ENCODE measurements at places on chromosomes 16 and 17.

- DNase-seq = no peak
Measured at GRCh38 chr17:59753522-59754467, 46.3 kb downstream of the VMP1 start.

DNA sequence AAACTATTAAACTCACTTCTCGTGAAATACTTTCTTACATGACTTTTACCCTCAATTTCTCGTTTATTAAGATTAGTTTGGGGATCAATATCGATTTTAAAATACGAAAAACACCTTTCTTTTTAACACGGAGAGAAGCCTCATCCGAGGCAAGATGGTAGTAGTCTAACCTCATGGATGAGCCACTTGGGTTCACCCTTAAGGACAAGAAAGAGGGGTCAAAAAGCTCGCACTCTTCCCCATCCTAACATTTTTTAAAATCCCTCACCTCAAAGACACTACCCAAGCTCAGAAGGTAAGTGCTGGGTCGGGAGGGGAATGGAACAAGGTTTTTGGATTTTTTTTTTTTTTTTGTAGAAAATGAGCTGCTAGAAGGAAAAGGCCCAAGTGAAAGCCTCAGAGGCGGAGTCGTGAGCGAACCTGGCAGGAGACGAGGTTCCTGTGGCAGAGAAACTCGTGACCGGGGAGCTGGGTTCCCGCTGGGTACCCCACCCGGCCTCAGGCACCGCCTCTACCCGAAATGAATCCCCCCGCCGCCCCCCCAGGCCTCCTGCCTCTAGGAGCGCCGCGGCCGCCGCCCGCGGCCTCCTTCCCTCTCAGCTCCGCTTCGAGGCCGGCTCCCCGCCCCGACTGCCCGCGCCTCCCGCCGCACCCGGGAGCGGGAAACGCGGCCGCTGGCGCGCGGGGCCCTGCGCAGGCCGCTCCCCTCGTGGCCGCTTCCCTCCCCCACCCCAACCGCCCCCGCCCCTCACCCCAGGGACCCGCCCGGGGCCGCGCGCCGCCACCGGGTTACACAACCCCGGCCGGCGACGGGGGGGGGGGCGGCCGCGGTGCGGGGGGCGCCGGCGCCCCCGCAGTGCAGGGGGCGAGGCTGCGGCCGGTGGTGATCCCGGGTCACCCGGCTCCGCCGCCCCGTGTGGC, 1.6 kb downstream of the NUFIP2 start:
- DNase-seq = peak; percentile 55

DNA sequence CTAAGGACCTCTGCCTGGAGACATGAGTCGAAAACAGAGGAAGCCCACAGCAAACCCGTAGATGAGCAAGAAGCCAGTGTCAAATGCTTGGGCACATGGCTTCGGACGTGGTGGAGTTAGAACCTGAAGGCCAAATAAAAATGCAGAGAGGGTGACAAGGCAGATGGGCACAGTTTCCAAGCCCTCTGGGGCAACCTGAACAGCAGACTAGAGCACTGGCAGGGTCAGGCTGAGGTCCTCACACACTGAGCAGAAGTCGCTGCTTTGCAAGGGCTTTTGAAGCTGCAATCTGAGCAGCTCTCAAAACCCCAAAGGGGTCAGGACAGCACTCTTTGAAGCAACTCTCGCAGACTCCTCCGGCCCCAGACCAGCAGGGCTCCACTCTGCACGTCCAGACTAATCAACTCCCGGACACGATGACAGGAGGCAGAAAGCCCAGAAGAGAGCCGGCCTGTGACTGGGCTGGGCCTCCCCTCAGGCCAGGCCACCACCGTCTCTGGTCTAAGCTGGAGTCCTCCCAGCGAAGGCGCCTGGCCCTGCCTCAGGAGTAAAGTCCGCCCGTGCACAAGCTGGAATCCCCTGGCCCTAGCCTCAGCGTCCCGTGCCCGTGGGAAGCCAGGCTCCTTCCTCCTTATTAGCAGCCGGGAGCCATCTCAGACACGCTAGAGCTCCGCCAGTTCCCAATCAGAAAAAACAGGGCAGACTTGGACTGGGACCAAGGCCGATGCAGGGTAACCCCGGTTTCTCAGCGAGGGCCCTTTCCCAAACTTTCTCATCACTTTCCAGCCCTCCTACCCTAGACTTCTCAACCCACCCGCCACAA, 924 bp downstream of the SMARCD2 start:
- no peak for DNase-seq

DNA sequence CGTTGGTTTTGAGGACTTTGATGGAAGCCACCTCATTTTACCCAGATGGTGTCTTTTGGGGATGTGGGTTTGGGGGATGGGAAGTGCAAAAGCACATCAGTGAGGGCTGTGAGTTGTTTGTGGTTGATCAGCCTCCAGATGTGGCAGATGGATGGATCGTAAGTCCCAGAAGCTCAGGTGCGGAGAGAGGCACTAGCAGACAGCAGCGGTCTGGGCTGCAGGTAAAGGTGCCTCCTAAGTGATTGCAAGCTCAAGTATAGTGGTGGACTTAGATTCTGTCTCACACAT, 18.0 kb downstream of the HS3ST3B1 start:
- no peak for DNase-seq

- DNase-seq = no peak
Measured at GRCh38 chr17:56373981-56374833, 219.3 kb upstream of the NOG start.

DNA sequence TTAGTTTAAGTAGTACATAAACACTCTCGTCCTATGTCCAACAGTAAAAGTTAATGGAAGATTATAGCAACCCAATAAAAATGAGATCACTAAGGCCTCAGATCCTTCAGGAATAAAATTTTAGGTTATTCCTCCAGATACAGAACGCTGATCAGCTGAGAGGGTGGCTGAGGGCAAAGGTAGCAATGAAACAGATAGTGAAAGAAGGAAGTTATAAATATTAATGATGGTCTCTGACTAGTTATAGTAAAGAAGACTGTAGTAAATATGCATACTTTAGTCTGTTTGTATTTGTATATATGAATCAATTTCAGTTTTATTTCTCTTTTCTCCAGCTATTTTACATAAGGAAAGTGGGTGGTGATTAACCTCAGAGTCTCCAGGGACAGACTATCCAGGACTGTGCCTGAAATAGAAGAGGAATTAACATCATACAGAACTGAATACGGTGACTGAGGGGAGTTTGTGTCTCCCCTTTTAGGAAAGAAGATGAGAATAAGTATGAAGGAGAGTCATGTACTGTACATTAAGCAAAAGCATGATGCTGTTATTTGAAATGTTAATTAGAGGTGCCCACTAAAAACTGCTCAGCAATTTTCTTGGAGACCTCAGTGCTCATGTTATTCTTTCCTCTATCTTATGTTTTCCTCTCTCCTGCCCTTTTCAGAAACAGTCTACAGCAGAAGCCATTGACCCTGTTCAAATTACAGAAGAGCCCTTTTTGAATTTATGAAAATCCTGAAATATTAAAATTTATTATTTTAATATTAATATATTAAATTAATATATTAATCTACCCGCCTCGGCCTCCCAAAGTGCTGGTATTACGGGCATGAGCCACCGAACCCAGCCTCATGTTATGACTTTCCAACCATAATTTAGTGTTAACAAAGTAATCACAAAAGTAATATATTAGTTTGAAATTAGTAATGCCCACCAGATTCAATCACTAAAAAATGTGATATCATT, 36.5 kb upstream of the DHRS7B start:
- no peak for DNase-seq

GRCh38 chr16:85385463-85386331, 227.4 kb upstream of the GSE1 start:
- no peak for DNase-seq

GRCh38 chr17:63447471-63448009, 1.4 kb upstream of the CYB561 start:
- no peak for DNase-seq

DNA sequence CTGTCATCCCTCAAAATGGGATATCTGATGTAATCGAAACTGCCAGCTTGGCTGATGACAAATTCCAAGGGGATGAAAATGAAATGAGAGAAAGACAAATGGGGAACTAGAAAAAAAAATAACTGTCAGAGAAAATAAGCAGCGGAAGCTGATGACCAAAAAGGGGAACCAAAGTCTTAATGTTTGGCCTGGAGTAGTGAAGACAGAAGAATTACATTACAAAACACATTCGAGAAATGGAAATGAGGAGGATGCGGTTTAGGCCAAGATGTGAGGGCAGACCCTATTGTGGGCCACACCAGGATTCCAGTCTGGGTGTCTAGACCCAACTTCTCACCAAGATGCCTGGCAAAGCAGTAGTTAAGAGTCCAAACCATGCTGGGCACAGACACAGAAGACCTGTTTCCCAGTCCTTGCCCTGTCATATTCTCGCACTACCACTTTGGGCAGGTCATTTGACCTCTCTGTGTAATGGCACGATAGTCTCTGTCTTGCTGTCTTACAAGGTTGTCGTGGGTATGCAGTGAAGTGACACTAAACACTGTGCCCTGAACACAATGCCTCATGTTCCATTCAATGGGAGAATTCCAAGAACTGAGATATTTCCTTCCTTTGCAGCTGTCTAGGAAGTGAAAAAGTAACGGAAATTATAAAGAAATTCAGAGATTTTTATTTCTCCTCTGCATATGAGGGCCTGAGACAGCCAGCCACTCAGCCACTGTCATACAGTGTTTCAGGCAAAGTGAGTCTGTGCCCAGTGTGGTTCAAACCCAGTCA, 12.3 kb upstream of the CCL2 start:
- no peak for DNase-seq

DNA sequence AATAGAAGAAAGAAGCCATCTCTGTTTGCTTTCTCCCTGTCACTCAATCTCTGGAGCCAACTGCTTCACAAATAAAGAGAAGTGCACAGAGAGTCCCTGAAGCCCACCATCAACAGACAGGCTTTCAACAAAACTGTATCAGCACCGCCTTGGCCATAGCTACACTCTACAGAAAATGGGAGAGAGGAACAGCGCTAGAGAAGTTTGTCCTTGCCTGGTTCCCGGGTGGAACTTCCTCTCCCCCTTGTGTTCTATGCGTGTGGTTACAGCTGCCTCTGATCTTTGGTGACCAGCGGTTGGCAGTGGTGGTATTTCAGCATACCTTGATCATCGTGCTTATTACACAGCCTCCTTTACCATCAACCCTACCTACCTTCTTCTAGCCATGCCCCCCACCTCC, 91.4 kb upstream of the CCL2 start:
- DNase-seq = no peak

GRCh38 chr17:63265526-63265925, 180.6 kb downstream of the CYB561 start:
- no peak for DNase-seq

- no peak for DNase-seq
Measured at GRCh38 chr17:42629411-42630009, 20.0 kb downstream of the TUBG1 start.
